Bronchial epithelial cell (primary cell): ENCODE measurements at places on chromosomes 6 and 20.
A peak's percentile ranks its signal among the peaks of the same experiment; 100 is the strongest.

- DNase-seq = no peak
Measured at GRCh38 chr20:54468082-54468481, 7.3 kb upstream of the DOK5 start.

DNA sequence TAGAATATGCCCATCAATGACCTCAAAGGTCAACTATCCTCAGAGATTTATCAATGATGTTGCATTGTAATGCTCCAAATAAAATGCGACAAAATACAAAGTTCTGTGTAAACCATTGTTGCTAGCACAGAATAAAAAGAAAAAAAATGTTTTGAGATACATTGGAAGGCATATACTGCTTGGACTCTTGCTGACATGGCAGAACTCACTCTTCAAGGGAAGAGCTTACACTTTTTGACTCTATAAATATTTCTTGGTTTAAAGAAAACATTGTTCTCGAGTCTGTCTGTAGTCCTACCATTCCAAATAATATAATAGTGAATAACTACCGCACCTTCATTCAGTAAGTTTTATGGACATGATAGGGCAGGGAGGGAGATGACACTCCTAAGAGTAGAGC, 178.7 kb upstream of the RSPO3 start:
- no peak for DNase-seq

DNA sequence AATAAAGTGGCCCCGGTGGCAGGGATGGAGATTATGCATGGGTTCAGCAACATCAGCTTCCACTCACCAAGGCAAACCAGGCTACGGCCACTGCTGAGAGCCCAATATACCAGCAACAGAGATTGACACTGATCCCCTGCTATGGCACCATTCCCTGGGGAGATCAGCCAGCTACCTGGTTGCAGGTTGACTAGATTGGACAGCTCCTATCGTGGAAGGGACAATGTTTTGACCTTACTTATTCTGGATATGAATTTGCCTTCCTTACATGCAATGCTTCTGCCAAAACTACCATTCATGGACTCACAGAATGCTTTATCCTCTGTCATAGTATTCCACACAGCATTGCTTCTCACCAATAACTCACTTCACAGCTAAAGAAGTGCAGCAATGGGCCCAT, 174.8 kb upstream of the TNFAIP3 start:
- DNase-seq = no peak

DNA sequence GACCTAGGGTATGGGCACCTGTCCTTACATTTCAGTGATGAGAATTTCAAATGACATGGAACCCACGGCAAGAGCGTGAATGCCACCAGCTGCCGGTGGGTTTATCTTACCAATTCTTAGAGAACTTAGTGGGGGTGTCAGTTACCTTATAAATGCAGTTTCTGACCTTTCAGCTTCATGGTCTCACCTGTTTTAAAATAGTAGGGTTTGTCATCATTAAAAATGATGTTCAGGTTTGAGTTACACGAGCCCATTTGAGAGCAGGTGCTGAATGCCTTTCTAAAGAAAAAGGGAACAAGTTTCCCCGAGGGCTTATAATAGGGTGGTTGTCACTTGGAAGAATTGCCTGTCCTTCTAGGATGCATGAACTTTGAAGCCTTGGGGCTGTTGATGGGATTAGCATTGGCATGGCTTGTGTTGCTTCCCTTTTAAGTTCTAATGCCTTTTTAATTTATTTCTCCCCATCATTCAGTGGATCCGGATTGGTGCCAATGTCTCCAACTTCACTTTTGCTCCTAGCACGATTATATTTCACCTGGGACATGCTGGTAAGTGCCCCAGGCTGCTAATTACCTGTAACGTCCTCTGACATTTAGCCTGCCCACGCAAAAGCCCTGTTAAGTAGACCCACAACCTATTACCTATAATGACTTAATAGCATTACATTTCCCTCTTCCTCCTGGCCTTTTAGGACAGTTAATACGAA, 27.9 kb downstream of the GHRH start:
- no peak for DNase-seq

- DNase-seq = no peak
Measured at GRCh38 chr6:106163446-106163965, 77.4 kb downstream of the PRDM1 start.

DNA sequence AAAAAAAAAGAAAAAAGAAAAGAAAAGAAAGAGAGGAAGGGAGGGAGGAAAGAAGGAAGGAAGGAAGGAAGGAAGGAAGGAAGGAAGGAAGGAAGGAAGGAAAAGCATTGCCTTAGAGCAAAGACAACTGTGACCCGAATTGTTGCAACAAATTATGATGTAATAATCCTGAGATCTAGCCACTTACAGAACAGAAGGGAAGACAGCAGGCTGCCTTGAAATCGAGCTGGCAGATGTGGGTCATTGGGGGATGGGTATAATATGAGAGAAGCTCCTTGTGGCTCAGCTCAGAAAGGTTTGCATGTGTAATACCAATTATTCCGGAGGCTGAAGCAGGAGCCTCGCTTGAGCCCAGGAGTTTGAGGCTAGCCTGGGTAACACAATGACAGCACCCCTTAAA, 208.1 kb upstream of the PROKR2 start:
- DNase-seq = no peak

GRCh38 chr6:10313799-10314162, 101.1 kb downstream of the TFAP2A start:
- DNase-seq = no peak

GRCh38 chr6:90062667-90063066, 168.4 kb downstream of the GJA10 start:
- peak; percentile 84 for DNase-seq

- no peak for DNase-seq
Measured at GRCh38 chr6:55950071-55950814, 74.9 kb upstream of the BMP5 start.

DNA sequence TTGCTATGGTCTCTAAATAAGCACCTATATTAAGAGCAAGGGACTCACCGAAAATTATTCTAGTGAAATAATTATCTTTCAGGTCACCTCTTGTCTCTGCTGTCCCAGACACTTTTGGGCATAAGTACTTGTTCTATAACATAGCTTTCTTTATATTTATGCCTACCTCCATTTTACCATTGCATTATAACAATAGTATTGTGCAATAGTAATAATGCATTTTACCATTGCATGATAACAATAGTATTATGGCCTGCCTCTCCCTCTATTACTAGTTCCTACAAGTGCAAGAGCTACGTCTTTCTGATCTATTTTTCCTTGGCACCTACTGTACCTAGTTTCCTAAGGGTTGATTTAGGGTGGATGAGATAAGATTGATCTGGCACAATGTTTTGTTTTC, 169.2 kb downstream of the PDE7B start:
- DNase-seq = no peak

GRCh38 chr6:130282234-130282995, 59.7 kb upstream of the SAMD3 start:
- peak; percentile 49 for DNase-seq

DNA sequence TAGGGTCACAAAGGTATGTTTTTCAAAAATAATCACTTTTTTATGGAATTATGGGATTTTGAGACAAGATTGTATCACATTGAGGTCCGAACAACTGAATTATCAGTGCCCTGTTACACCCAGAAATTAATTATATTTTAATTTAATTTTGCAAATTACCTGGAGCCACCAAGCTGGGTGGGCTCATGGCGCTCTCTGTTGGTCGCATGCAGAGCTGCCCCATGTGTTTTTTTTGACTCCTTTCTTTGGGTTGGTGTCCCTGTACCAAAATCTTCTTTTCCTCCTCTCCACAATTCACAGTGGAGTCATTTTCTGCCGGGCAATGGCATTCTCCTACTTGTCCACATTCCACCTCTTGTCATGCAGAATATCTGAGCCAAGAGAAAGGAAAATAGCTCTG, 38.9 kb upstream of the FRMD1 start:
- DNase-seq = no peak

- no peak for DNase-seq
Measured at GRCh38 chr20:32772046-32772445, 9.9 kb downstream of the DNMT3B start.

DNA sequence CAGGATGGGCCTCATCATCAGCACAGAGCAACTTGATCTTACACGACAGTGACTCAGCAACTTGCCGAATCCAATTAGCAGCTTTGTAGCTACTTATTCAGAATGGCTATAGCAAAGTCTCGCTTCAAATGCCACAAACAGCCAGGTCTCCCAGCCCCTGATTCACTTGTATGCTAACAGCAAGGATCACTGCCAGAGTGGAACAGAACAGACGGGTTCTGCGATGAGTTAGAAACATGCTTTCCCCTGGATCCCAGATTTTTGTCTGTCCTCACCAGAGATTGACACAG, 254.4 kb downstream of the NRN1 start:
- DNase-seq = peak; percentile 59

DNA sequence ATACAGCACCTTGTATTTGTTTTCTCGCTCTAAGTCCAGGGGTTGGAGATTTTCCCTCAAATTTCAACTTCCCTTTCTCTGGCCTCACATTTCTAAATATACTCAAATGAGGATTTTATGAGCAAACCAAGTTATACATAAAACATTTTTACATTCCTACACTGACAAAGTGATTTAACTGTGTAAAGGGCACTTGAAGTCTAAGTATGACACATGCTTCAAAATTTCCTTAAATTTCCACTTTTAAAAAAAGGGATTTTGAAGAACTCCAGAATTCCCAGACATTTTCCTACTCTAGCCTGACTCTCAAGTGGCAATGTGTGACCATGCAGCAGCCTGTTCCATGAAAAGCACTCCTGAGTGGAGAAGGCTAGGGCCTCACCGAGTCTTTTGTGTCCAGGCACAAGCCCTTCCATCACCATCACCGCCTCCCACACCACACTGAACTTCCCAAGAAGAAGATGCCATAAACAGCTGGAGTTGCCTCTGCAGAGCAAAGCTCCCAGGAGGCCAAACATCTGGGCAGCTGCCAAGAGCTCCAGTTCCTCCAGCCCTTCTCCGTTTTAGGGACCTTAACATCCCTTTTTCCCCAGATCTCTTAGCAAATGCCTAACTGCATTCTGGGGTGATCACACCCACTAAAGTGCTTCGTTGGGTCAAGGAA, 68.9 kb downstream of the NCR2 start:
- no peak for DNase-seq

GRCh38 chr6:88815491-88815890, 147.9 kb downstream of the RNGTT start:
- DNase-seq = no peak

DNA sequence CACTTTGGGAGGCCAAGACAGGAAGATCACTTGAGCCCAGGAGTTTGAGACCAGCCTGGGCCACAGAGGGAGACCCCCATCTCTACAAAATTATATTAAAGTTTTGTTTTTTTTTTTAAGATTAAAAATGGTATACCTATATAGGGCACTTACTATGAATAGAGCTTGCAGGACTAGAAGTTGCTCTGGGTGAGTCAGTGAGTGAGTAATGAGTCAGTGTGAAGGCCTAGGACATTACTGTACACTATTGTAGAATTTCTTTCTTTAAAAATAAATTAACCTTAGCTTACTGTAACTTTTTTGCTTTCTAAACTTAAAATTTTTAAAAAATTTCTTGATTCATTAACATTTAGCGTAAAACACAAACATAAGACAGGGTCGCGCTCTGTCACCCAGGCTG, 29.7 kb downstream of the STK35 start:
- peak; percentile 82 for DNase-seq

DNA sequence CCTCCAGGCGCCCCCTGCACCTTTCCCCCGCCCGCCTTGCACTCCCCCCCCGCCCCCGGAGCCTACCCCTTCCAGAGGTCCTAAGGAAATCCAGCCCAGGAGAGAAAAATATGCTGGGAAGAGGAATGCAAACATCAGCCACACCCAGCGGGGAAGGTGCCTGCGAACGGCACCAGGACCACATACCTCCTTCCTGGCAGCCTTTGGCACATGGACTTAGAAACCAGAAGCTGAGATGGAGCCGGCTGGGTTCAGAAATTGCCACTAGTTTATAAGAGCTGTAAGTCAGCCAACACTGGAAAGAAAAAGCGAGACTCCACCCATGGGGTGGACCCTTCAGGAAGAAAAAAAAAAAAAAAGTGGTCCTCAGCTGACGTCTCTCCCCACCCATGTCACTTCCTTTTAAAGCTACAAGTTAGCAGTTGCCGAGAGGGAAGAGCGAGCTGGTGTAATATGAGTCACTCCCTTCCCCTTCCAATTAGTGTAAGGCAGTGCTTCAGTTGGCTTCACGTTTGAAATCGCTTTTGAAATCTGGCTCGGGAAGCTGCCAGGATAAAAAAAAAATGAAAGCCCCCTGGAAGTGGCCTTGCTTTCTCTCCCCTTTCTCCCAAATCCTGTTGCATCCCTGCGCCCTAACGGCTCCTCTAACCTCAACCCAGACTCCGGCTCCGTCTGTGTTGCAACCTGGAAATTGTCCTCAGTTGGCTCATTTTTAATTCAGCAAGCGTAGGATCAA, at the start of gene AGPAT4:
TSS of gene AGPAT4 (minus strand) at position 310 of the 736 bp plus-strand sequence. CDS start 41,848 bp downstream, outside the sequence.
- DNase-seq = peak; percentile 96

DNA sequence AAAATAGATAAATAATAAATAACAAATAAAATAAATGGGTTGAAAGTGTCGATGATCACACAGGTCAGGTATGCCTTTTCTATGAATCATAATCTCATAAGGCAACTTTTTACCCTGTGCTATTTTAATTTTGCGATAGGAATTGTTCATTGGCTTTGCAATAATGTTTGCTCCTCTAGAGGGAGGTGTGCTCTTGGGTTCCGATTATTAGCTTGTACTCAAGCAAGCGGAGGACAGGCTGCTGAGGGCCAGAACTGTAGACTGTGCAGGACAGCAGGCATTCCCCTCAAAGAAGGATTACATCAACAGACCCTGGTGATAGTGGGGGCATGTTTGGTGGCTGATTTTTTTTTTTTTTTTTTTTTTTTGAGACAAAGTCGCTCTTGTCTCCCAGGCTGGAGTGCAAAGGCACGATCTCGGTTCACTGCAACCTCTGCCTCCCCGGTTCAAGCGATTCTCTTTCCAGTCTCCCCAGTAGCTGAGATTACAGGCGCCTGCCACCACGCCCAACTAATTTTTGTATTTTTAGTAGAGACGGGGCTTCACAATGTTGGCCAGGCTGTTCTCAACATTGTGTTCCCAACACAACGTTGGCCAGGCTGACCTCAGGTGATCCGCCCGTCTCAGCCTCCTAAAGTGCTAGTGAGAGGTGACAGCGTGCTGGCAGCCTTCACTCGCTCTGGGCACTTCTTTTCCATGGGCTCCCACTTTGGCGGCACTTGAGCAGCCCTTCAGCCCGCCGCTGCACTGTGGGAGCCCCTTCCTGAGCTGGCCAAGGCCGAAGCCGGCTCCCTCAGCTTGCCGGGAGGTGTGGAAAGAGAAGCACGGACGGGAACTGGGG, 35.6 kb downstream of the RIOK1 start:
- peak; percentile 94 for DNase-seq

DNA sequence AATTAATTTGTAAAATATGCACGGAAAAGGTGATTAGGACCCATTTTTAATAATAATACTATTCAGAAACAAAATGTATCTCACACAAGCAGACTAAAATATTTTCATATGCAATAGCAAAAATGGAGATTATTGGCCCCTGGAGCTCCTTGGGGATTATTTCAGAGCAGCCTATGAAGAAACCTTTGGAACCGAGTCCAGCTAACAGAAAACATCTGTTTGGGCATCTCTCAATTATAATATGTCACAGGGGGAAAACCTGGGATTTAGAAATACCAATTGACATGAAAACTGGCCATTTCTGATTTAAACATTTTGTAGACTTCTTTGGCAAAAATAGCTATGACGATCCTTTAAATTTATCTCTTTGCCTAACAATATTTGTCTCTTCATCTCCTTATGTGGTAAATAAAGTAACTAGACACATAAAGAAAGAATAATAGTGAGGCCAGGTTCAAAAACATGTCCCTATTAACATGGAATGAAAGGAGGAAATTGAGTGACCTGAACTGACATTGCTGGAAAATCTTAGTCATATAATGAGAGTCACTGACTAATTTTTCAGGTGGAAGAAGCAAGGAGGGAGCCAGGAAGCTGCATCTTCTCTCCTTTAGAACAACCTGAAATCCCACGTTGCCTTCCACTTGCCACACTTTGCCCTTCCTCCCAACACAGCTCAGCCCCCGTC, 199.0 kb downstream of the SOD2 start:
- DNase-seq = no peak
